ENCODE measurements at places on chromosomes 7 and 10.

DNA sequence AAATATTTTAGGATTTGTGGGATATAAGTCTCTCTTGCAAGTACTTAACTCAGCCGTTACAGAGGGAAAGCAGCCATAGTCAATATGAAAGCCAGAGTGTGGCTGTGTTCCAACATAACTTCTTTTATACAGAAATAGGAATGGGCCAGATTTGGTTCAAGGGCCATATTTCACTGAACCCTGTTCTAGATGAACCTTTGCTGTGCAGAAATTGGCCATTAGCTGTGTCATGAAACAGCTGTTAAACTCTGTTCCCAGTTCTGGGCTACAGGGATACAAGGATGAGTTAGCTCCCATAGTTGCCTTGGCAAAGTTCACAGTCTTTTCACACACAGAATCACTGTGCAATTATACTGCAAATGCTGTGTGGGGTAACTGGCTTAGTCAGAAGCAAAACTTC, 213.9 kb upstream of the LRRN3 start:
- DNase-seq, result no peak

- no peak for DNase-seq
Measured at GRCh38 chr7:140597428-140597949, 43.1 kb downstream of the DENND2A start.

DNA sequence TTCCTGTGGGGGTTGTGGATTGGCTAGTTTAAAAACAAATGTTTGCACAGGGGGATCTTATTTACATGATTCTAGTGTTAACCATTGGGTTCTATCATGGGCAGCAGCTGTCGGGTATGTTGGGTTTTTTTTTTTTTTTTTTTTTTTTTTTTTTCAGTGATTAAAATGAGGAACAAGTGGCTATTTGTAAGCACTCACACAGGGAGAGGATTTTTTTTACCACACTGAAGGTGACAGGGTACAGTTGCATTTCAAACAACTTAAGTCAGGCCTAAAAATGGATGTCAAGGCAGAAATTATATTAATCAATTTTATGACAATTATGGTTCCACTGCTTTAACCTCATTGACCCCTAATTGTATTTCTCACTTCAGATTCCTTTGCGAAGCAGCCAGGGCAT, 92.8 kb downstream of the CD36 start:
- no peak for DNase-seq

DNA sequence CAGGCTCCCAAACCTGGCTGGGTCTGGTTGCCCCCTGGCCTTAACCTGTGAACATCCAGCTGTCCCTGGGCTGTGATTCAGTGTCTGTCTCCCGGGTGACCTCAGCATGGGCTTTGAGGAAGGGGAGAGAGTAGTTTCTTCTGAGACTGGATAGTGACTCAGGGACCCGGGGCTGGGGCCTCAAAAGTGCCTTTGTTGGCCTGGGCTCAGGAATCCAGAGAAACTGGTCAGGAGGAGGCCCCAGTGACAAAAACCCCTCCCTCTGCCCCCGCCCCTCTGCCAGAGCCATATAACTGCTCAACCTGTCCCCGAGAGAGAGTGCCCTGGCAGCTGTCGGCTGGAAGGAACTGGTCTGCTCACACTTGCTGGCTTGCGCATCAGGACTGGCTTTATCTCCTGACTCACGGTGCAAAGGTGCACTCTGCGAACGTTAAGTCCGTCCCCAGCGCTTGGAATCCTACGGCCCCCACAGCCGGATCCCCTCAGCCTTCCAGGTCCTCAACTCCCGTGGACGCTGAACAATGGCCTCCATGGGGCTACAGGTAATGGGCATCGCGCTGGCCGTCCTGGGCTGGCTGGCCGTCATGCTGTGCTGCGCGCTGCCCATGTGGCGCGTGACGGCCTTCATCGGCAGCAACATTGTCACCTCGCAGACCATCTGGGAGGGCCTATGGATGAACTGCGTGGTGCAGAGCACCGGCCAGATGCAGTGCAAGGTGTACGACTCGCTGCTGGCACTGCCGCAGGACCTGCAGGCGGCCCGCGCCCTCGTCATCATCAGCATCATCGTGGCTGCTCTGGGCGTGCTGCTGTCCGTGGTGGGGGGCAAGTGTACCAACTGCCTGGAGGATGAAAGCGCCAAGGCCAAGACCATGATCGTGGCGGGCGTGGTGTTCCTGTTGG, at the start of gene CLDN4:
Gene CLDN4 (plus strand): TSS at position 316 of the 903 bp plus-strand sequence. CDS start 206 bp downstream, at position 522.
- peak; percentile 98 for DNase-seq

DNA sequence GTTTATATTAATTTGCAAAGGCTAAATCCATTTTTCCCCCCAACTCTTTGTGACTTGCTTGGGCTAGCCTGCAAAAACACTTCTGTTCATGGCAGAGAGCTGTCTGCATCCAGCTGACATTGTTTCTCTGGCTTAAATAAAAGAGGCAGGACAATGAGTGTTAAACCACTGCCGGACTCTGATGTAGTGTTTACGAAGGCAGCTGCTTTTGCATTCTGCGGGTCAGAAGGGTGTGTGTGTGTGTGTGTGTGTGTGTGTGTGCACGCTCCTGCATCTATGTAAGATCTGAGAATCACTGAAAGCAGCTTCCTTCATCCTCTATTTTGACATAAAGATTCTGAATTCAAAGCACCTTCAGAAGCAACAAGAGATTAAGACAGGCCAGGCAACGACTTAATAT, 28.3 kb downstream of the NRP1 start:
- no peak for DNase-seq

DNA sequence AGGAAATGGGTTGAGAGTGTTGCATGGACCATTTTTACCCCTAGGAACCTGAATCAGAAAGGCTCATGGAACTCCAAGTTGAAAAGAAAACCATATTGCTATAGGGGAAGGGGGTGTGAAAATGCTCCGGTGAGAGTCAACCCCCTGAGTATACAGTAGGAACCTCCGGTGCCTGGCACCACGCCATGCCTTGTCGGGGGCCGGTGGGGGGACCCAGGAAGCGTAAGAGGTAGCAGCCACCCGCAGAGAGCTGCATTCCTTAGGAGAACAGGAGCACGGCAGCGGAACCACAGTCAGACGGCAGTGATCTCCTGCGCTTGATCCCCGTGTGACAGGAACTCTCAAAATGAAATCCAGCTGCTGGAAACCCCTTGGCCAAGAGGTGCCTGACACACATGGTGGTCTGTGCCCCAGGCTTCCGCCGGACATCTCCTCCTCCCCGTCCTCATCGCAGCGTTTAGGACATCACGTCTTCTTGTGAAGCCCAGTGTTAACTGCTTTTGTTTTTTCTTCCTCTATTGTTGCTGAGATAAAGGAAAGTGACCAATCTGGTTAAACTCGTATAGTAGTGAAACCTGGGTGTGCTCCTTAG, 186.8 kb downstream of the CELF2 start:
- DNase-seq, result no peak

GRCh38 chr10:131577178-131577555, 265.6 kb upstream of the TCERG1L start:
- no peak for DNase-seq

Measured in trophoblast cell (in vitro differentiated cells and primary cell).